ENCODE measurements at places on chromosomes 1 and 21.

DNA sequence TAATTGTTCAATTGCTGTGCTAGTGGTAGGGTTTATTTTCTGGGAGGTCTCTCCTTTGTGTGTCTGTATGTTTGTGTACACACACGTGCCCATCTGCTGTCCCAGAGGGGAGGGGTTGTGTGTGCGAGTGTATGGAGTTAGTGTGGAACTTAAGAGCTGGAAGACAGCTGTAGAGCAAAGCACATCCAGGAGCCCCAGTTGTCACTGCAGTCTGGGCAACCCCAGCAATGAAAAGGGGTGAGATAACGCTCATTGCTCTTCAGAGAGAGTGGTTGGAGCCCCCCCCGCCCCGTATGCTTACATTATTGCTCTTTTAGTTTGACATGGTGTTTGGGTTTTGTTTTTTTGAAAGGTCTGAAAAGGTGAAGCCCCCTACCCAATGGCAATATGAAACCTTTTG is 36.9 kb downstream of the NCF2 start:
- DNase-seq = no peak

DNA sequence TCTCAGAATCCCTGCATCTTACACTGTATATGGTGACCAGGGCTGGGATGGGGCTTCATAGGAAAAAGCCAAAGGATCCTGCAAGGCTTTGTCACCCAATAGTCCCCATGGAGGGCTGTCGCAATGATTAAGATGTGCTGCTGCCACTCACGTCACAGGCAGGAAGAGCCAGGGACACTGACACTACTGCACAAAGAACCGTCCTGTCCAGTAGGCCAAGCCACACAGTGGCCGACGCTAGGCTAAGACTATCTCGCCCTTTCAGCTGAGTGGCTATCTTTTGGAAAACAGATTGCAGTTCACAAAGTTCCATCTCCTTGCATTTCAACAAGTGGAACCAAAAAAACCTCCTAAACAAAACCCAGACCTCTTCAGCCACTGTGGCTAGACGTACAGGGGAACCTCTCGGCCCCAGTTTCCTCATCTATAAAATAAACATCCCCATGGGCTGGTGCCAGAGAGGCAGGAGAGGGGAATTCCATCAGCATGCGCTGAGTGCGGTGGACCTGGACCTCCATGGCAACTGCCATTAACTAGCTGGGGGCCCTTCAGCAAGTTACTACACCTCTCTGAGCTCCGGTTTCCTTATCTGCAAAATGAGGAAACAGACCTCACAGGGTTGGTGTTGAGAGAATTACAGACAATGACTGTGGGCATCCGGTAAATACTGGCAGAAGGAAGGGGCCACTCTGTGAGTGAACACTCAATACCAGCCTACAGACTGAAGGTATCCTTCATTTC is 8.7 kb downstream of the CAPZB start:
- DNase-seq = no peak

DNA sequence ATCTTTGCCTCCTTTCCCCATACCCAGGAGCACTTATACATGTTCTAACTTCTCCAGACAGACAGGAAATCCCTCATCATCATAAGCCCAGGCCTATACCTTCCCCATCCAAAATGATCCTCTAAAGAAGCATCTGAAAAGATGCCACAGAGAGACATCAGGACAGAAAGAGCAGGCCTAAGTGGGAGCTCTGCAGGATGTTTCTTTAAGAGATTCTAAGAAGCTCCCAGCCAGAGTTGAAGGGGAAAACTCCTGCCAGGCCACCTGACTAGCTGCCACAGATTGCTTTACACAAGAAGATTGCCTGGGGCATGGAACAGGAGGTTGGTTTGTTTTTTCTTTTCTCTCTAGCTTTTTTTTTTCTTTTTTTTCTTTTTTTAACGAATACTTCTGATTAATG is 275.8 kb downstream of the VAV3 start:
- no peak for DNase-seq

DNA sequence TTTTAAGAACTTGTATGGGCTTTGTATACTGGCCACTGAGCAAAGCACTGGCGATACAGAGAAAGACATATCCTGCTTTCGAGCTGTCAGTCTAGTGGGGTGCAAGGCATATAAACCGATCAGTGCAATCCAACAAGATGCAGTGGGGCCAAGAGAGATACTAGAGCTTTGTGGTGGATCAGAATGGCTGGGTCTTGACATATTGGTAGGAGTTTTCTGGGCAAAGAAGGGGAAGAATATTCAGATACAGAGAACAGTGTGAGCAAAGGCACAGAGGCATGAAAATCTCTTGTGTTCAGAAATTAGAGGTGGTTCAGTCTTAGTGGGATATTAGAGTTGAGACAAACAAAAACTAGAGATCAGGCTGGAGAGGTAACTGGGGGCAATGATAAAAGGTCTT is 49.2 kb downstream of the FOXO6 start:
- DNase-seq = no peak

DNA sequence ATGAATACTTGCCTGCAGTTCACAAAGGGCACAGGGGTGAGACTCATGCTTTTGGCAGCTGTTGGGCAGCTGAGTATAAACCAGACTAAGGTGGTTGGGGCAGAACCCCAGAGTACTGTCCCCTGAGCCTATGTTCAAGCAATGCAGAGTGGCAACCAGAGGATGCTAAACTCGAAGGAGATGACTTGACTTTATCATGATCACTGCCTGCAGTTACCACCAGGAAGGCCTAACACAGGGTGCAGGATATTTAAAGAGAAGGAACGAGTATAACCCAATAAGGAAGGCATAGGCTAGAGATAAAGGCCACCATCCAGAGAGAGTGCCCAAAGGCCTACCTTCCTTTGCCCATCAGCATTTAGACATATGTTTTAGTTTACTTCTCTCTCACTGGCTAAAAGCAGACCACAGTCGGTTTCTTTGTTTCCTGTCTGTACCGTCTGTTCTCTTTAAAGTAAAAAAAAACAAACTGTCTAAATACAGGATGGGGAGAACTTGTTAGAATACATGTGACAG is 83.3 kb downstream of the MPZL1 start:
- DNase-seq = no peak

DNA sequence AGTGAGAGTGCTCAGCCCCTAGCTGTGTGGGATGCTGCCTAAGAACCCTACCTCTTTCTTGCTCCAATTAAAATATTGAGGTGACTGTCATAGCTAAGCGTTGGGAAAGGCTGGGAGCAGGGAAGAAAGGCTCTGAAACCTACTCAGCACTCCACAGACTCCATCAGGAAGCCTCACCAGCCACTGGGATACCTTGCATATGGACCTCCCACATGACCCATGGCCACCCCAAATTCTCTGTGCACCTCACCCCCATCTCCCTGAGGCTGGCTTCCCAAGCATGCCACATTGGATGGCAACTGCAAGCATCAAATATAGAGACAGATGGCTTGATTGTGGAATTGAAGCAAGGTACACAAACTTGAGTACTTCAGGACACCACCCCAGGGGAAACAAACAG is 41.8 kb downstream of the FLVCR1 start:
- DNase-seq = no peak

DNA sequence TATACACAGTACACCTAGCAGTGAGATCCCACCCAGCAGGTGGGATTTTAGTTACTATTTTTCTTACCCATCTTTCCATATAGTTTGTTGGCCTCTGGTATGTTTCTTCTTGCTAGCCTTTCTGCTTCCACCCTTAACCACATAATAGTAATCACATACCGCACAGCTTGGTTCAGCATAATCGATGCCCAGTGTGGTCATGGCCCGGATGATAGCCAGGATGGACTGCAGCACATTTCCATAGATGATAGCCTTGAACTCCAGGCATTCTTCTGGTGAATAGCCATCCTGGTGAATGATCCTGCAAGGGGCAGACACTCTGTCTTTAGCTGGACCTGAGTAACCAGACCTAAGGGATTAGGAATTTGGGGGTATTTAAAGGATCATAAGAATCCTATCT is 9.5 kb downstream of the GNAT2 start:
- no peak for DNase-seq

GRCh38 chr1:1407636-1408318 is 684 bp upstream of the MRPL20 start:
- DNase-seq = no peak

GRCh38 chr1:164716992-164717703 is 158.2 kb downstream of the PBX1 start:
- DNase-seq = no peak

DNA sequence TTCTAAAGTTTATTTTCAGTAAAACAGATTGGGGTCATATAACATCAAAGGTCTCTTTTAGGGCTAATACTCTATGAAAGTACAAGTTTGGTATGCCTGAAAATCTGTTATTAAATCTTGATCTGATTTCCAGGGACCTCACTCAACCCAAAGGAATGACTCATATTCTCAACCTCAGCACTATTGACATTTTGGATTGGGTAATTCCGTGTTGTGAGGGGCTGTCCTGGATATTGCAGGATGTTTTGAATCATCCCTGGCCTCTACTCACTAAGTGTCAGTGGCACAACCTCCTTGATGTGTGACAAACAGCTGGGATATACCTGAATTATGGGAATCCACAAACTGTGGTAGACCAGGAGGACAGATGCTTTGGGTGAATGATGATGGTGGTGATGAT is 51.5 kb upstream of the CYP2J2 start:
- DNase-seq = no peak
